Heart right ventricle (tissue), 16 donors: ENCODE measurements at places on chromosomes 6 and 20. TPM values are rescaled to one million over a fixed set of nuclear protein-coding genes. Genes with fewer than 3 reads are reported as not detected.

PSORS1C1 gene
- 5.0 TPM for polyA plus RNA-seq

PTPRT gene
- 0.04 TPM for polyA plus RNA-seq

CDH4 gene
- 0.04 TPM for polyA plus RNA-seq

IL17A gene
- polyA plus RNA-seq, result not detected

HSPA1B gene
- 16.9 TPM for polyA plus RNA-seq

HRH3 gene
- not detected for polyA plus RNA-seq

TEAD3 gene
- 28.3 TPM for polyA plus RNA-seq

ADGRG6 gene
- 0.93 TPM for polyA plus RNA-seq

MROH8 gene
- 5.9 TPM for polyA plus RNA-seq

- no peaks in the 10 kb centered on the region for H3K36me3 ChIP-seq
- peak overlapping the region; percentile 4 for H3K4me3 ChIP-seq
- H3K27me3 ChIP-seq, result peaks cover 42% of the 10 kb centered on the region
- no peak overlapping the region for H3K27ac ChIP-seq
- DNase-seq, result no peak
Measured at GRCh38 chr20:30488941-30489613, 768.4 kb upstream of the DEFB115 start.

DNA sequence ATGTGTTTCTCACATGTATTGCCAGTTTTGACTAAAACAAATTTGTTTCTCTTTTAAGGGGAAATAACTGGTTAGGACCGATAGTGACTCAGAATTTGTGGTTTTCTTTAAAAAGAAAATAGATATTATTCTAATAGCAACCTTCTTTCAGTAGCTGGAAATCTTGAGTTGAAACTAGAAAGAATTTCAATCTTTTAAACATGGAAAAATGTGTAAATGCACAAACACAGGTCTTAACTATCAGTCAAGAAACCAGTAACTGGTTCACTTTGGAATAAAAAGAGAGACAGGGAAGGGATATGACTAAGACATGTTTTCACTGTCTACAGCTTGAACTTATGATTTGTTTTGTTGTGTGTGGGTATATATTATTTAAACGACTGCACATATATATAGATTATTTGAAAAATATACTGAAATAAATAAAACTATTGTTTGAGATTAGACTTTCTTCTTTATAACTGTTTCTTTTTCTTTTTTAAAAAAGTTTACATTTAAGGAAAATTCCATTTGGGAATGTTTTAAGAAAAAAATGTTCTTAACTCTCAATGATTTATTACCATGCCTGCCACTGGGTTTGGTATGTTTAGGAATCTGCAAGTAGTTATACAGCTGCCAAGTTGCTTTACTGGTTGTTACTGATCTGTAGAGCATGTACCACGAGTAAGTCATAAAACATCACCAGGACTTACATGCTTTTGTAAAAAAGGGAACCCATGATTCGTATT, 753.3 kb upstream of the MARCKS start:
- H3K27ac ChIP-seq, result no peak overlapping the region
- no peaks in the 10 kb centered on the region for H3K36me3 ChIP-seq
- H3K27me3 ChIP-seq, result no peaks in the 10 kb centered on the region
- no peak overlapping the region for H3K4me3 ChIP-seq
- H3K4me1 ChIP-seq, result peaks cover 4% of the 10 kb centered on the region

DNA sequence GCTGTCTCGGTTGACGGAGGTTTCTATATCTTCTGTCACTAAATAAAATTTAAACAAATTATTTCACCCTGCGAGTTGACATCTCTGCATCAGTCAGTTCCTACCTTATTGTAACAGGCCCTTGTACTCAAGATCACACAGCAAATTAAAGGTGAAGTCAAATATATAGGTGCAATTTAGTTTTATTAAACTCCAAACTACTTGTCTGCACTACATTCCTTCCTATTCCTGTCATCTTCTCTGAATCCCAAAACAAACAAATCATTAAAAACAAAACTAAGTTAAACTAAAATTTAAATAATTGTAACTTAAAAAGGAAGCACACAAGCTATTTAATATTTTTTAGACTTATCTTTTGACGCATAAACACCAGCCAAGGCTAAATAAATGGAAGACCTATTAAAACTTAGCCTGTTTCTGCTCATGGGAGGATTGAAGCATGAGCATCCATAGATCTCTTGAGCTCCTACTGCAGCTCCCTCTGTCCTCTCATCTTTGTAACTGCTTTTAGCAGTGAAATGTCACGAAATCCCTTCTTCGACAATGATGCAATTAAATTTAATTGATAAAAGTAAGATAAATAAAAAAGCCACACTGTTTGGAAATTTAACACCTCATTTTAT, 1152.3 kb upstream of the GJE1 start:
- DNase-seq, result no peak
- H3K4me3 ChIP-seq, result no peak overlapping the region
- peaks cover 18% of the 10 kb centered on the region for H3K4me1 ChIP-seq
- no peaks in the 10 kb centered on the region for H3K27me3 ChIP-seq

GRCh38 chr6:16632101-16632500, 129.2 kb downstream of the ATXN1 start:
- no peak for DNase-seq
- no peaks in the 10 kb centered on the region for H3K36me3 ChIP-seq

- no peaks in the 10 kb centered on the region for H3K36me3 ChIP-seq
Measured at GRCh38 chr20:7147220-7147601, 379.7 kb downstream of the BMP2 start.

GRCh38 chr6:75613056-75613501, 11.4 kb downstream of the SENP6 start:
- H3K4me1 ChIP-seq, result peaks cover 86% of the 10 kb centered on the region
- H3K36me3 ChIP-seq, result no peaks in the 10 kb centered on the region
- no peak for DNase-seq

GRCh38 chr6:137964876-137965275, 97.8 kb downstream of the TNFAIP3 start:
- no peak overlapping the region for H3K4me3 ChIP-seq
- H3K4me1 ChIP-seq, result no peaks in the 10 kb centered on the region
- DNase-seq, result no peak

DNA sequence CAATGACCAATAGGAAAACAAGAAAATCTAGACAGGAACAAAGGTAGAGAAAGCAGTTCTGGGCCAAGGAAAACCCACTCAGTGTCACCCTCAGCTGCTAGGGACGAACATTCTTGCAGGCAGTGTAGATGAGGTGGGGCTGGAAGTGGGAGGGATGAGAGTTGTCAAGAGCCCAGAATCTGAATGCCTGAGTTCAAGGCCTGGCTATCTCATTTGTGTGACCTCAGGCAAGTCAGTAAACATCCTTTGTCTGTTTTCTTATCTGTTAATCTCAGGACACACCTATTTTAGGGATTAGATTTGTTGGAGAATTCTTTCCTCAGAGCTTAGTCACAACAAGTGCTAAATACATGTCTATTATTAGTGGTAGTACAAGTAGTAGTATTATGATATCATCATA, 50.9 kb upstream of the KIF16B start:
- H3K27me3 ChIP-seq, result no peaks in the 10 kb centered on the region
- H3K36me3 ChIP-seq, result no peaks in the 10 kb centered on the region
- no peak overlapping the region for H3K27ac ChIP-seq
- DNase-seq, result no peak

DNA sequence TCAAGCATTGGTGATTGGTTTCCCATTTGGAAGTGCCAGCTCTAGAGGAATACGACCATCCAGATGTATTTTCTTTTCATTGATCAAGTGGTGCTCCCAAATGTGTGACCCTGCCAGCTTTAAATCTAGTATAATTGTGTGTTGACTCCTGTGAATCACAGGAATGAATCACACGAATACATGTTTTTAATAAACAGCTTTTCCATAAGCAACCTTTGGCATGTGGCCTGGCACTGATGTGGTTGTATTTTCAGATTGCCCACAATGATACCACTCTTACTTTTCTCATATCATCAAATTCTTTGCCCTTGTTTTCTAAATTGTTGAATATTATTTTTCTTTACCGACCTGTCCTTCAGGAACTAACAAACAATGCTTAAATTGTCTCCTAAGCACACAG, 367 bp downstream of the GSTA3 start:
- no peak for DNase-seq
- H3K36me3 ChIP-seq, result no peaks in the 10 kb centered on the region
- no peaks in the 10 kb centered on the region for H3K4me1 ChIP-seq

DNA sequence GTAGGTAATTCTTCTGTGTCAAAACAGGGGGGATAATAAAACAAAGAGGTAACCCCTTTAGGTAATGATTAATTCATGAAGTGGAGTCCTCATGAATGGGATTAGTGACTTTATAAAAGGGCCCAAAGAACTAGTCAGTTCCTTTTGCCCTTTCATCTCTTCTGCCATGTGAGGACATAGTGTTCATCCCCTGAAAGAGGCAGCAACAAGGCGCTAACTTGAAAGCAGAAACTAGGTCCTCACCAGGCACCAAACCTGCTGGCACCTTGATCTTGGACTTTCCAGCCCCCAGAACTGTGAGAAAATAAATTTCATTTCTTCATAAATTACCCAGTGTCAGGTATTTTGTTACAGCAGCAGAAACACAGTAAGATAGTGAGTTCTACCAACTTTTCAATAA, 16.4 kb upstream of the BRPF3 start:
- H3K36me3 ChIP-seq, result peaks cover 5% of the 10 kb centered on the region
- H3K4me1 ChIP-seq, result no peaks in the 10 kb centered on the region
- no peak overlapping the region for H3K4me3 ChIP-seq
- no peak for DNase-seq
- H3K27ac ChIP-seq, result no peak overlapping the region
- H3K27me3 ChIP-seq, result no peaks in the 10 kb centered on the region

GRCh38 chr20:6802227-6802626, 34.7 kb downstream of the BMP2 start:
- no peaks in the 10 kb centered on the region for H3K27me3 ChIP-seq
- no peak overlapping the region for H3K27ac ChIP-seq
- no peak for DNase-seq

- H3K36me3 ChIP-seq, result no peaks in the 10 kb centered on the region
- peaks cover 3% of the 10 kb centered on the region for H3K27me3 ChIP-seq
- no peak overlapping the region for H3K4me3 ChIP-seq
- no peak overlapping the region for H3K27ac ChIP-seq
Measured at GRCh38 chr6:119090256-119090655, 11.8 kb upstream of the FAM184A start.

DNA sequence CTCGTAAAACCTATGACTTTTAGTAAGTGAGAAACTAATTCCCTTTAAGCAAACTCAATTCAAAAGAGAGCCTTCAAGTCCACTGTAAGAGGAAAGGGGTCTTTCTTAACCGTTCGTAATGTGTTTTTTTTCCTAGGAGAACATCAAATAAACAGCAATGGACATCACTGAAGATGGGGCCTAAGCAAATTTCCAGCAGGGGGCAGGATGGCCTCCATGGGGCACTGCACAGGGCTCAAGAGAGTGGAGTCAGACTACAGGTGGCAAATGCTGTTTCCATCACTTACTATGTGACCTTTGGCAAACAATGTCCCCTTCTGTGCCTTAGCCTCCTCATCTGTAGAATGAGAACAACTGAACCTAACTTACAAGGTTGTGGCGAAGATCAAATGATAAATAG, 88.7 kb downstream of the ARHGAP18 start:
- no peaks in the 10 kb centered on the region for H3K4me1 ChIP-seq
- H3K4me3 ChIP-seq, result no peak overlapping the region
- H3K27me3 ChIP-seq, result no peaks in the 10 kb centered on the region
- H3K36me3 ChIP-seq, result peaks cover 50% of the 10 kb centered on the region
- DNase-seq, result no peak

DNA sequence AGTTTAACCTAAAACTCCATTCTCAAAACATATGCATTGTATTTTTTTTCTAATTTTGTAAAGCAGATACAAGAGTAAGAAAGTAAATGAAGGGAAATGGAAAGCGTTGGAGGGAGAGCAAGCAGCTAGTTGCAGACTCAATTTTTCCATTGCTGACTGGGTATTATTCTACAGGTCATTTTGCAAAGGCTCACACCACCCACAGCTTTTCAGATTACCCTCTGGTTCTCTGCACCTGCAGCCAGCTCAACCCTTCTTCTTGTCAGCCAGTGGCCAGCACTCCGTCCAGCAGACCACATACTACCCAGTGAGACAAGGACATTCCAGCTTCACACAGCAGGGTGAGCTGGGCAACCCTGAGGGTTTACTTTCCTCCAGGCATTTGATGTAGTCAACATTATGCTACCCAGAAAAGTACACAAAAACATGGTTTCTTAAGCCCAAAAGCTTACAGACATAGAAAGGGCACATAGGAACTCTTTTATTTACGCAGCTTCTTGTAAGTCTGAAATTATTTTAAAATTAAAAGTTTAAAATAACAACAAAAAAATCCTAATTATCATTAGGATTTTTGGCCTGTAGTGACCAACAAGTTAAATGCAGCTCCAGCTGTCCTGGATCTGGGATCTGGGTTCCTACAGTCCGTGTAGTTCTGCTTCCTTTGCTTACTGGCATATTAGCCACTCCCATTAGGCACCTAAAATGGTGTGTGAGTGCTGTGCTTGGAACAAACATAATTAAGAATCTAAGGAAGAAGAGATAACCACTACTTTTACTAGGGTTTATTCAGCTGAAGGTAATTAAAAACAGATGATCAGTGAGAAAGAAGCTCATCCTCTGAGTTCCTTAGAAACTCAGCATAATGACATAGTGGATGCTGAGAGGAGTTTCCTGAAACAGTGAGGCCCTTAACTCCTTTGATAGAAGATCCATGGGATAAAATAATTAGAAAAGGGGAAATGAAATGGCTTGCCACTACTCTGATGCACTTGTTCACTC, 185.3 kb downstream of the PKHD1 start:
- no peaks in the 10 kb centered on the region for H3K27me3 ChIP-seq
- no peaks in the 10 kb centered on the region for H3K36me3 ChIP-seq
- no peaks in the 10 kb centered on the region for H3K4me1 ChIP-seq
- no peak overlapping the region for H3K4me3 ChIP-seq
- no peak for DNase-seq

DNA sequence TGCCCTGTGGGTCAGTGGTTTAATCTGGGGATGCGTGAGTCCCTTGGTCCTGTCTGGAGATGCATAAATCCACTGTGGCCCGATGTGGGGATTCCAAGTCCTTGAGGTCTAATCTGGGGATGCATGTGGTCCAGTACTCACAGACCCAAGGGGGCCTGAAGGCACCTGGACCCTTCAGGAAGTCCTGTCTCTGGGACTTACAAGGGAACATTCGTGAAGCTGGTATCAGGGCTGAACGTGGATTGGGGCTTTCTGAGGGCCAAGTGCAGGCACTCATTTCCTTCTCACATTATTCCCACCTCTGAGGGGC, 25.2 kb upstream of the GTSF1L start:
- no peak overlapping the region for H3K4me3 ChIP-seq
- no peaks in the 10 kb centered on the region for H3K27me3 ChIP-seq
- H3K27ac ChIP-seq, result no peak overlapping the region
- DNase-seq, result no peak
- no peaks in the 10 kb centered on the region for H3K4me1 ChIP-seq

DNA sequence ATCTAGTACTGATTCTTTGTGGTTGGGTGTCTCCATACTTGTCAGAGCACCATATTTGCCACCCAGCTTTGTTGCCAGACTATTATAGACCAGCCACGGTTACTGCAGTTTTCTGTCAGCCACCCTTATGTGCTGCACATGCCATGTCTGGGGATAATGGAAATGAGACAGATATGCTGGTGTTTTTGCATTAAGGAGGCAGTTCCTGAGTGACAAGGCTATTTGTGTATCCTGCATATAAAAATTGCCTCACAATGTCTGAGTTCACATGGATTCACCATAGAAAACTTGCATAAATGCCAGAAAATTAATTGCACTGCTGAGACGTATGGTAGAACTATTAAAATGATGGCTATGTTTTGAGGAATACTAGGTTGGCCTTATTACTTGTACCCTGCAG, 51.8 kb downstream of the NKAIN2 start:
- H3K36me3 ChIP-seq, result no peaks in the 10 kb centered on the region
- no peaks in the 10 kb centered on the region for H3K4me1 ChIP-seq
- H3K27me3 ChIP-seq, result no peaks in the 10 kb centered on the region

GRCh38 chr6:144724818-144725217, 439.7 kb downstream of the UTRN start:
- H3K27me3 ChIP-seq, result no peaks in the 10 kb centered on the region
- H3K36me3 ChIP-seq, result peaks cover 16% of the 10 kb centered on the region
- H3K27ac ChIP-seq, result no peak overlapping the region
- DNase-seq, result no peak
